ENCODE measurements at places on chromosomes 2 and 18. TPM values are rescaled to one million over a fixed set of nuclear protein-coding genes. Genes with fewer than 3 reads are reported as not detected.

TIA1 gene
- 129 TPM for total RNA-seq

ACADL gene
- total RNA-seq, result not detected

CYP1B1 gene
- total RNA-seq, result 1.2 TPM

CYP27C1 gene
- not detected for total RNA-seq

SLC14A1 gene
- 2.0 TPM for total RNA-seq

KCNS3 gene
- total RNA-seq, result 1.1 TPM

NT5C1B gene
- total RNA-seq, result not detected

VAMP5 gene
- 11.4 TPM for total RNA-seq

PLCD4 gene
- 1.0 TPM for total RNA-seq

CIDEA gene
- total RNA-seq, result not detected

HOXD10 gene
- total RNA-seq, result not detected

DSC3 gene
- total RNA-seq, result not detected

SAG gene
- 0.04 TPM for total RNA-seq

Data from activated B cell treated with CpG ODN at 0.5 μM for 24 hours (primary cell).